ENCODE measurements at places on chromosomes 13 and 19.

GRCh38 chr19:42402376-42403116 lies 12.4 kb upstream of the CNFN start:
- DNase-seq: no peak

DNA sequence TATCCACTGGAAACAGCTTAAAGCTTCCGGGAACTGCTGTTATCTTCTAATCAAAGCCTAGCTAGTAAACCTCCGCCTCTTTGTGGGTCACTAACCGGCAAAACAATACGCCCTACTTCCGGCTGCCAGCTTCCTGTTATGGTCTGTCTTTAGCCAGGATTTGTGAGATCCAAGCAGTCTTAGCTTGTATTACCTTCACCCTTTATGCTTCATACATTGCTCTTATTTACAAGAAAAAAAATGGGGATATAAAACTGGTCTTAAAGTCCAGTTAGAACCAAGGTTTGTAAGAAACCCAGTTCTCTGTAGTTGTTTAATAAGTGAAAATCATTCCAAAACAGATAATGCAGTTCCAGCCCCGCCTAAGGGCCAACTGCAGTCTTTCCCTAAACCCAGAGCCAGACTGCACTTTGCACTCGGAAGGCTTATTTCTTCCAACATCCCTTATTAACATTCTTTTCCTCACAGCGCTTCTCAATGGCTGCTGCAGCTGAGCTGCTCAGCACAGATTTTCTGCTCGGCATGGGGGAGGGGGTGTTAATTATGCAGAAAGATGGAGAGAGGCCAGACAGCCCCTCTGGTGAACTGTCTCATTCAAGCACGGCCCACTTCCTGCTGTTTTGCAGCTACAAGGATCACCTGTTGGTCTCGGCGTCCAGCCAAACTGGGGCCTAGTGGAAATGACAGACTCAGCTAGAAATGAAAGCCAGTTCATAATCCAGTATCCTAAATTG lies 368.4 kb downstream of the KLF12 start:
- peak; percentile 68 for DNase-seq

DNA sequence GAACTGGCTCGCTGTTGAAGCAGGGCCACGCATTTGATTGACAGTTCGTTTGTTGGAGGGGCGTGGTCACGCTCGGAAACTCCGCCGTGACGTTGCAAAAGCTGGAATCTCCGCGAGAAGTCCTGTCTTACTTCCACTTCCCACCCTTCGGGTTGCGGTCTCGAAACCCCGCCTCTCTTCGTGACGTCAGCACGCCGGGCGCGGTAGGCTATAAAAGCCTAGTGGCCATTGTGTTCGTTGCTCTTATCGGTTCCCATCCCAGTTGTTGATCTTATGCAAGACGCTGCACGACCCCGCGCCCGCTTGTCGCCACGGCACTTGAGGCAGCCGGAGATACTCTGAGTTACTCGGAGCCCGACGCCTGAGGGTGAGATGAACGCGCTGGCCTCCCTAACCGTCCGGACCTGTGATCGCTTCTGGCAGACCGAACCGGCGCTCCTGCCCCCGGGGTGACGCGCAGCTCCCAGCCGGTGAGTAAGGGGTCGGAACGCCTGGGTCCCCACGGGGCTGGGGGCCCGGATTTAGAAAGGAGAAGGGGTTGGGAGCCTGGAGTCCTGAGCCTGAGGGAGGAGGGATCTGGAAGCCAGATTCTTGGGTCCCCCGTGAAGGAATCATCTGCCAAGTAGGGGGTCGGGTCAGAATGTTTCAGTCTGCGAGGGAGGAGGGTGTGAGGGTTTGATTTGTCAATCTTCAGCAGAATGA lies at the start of gene PPP1R15A:
TSS of gene PPP1R15A (plus strand) at position 240 of the 702 bp plus-strand sequence. CDS start 813 bp downstream, outside the sequence.
- peak; percentile 99 for DNase-seq

- DNase-seq: no peak
Measured at GRCh38 chr13:58876473-58876872, 1244.9 kb downstream of the PCDH17 start.

DNA sequence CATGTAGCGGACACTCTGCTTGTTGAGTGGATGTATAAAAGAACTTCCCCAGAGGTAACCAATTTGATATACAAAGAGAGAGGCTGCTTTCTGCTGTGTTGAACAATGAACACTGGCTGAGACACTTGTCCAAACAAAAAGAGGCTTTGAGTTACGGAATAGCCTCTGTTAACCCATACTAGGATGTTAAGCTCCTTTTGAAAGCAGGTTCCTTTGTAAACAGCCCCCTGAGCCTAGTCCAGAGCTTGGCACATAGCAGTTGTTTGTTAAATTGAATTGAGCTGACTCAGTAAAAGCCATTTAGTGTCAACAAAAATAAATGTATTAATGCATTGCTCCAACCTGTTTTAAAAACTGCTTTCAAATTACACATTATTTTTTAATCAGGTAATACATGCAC lies 200.1 kb downstream of the MZT1 start:
- DNase-seq: no peak

DNA sequence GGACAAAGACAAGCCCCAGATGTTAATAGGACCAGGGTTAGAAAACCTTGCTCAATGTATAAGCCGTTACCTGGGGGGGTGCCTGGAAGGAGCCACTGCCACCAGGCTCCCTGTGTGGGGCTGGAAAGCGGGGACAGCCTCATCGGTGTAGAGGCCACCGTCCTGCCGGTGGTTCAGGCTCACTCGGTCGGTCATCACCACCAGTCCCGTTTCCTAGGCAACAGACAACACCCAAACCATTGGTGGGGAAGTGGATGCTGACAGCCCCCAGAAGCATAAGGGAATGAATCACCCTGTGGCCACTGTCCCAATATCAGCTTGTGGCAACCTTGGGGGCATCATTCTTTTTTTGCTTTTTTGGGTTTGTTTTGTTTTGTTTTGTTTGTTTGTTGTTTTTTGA lies 55.8 kb downstream of the CPAMD8 start:
- no peak for DNase-seq

- DNase-seq: no peak
Measured at GRCh38 chr19:1452802-1453524, 3.0 kb downstream of the APC2 start.

DNA sequence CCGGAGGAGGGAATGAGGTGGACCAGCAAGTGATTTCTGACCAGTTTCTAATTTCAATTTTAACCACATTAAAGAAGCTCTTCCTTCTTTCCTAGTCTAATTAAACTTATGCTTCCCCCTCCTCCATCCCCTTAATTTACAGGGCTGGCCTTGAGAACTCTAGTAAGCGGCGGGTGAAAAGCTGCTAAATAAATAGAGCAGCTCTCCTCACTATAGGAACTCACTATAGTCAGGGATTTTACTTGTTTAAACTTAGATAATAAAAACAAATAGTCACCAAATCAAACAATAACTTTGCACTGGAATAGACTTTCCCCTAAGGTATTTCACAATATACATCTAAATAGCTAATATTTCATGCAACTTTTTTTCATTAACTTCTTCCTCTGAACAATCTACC lies 1838.2 kb upstream of the PRR20A start:
- no peak for DNase-seq

DNA sequence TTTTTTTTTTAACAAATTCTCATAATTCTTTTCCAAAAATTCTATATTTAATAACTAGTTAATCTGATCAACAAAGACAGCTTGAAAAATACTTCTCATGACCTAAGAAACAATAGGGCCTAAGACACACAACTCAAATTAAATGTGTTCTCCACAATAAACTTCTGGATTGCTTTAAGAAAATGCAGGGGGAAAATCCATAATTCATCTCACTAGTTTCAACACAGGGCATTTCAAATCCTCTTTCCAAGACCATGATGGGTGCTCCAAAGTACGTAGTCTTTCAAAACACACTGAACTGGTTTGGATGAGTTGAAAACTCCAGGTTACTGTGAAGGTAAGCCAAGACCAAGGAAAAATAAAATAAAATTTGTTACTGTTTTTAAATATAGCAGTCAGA lies 62.6 kb downstream of the DCLK1 start:
- no peak for DNase-seq

DNA sequence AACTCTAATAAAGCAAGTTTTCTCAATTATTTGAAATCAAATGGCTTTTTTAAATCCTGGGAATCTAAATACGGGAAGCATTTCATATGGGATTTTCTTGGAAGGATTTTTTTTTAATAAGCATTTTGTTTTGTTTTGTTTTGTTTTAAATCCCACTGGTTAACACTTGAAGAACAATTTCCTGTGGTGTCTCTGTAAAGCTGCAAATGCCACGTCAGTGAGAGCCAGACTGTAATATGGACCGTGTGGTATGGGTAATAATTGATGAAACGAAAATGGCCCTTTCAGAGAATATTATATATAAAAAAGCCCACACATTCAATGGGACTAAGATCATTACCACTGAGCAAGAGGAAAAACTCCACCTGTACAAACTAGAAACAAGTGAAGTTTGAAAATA lies 33.9 kb upstream of the MIR17HG start:
- no peak for DNase-seq
